ENCODE measurements at places on chromosomes 13 and 19.

- DNase-seq = no peak
Observed at GRCh38 chr13:41774605-41775218, 186.2 kb downstream of the VWA8 start.

DNA sequence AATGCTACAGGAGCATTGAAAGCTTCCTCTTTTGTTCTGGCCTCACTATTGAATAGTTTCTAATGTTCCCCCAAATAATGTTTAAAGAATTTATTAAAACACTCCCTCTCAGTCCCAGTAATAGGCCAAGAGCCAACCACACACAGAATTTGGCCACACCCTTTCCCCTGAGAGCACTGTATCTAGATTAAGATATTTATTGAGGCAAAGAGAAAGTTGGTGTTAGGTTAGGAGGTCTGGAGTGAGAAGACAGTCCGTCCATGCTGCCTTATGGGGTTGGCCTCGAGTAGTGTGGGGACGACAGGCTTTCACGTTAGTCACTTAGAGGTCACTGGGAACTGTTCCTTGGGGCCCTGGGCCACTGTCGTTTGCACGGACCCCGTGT, 122.9 kb upstream of the RNF113B start:
- no peak for DNase-seq

DNA sequence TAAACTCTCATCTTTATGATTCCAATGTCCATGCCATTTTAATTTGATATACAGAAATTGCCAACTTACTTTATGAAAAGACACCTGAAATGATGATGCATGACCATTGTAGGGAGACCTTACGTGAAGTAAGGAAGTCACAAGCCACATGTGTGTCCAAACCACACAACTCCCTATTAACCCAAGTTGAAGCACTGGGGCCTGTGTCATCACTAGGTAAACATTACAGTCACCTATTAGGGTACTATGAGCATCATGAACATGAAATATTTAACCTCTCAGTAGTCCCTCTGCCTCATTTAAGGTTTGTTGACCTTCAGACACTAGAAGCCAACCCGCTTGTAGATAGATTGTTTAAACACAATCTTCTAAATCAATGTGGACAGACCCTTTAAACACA, 576.9 kb downstream of the IRS2 start:
- DNase-seq = no peak

DNA sequence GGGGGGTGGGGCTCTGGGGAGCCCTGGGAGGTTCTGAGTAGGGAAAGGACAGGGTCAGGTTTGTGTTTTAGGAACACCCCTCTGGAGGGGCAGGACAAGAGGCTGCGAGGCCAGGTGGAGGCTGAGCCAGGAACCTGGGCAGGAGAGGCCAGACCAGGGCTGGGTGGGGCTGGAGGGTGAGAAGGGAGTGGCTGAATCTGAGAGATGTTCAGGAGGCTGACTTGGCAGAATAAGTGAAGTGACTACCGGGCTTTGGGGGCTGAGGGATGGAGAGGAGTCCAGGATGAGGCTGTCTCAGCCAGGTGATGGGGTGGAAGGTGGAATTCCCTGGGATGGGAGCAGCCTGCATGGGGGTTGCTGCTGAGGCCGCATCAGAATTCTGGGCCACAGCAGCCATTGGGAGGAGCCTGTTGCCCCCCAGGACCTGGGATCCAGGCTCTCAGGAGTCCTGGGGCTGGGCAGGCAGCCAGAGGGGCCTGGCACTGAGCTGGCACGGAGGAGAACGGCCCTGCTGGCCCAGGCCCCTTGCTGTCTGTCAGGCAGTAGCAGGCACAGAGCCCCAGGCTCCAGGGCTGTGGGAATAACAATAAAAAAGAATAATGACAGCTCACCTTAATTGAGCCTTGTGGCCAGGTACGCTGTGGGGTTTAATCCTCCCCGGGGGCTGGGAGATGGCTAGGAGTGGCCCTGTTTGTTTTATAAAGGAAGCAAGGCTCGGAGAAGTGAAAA, 3.3 kb downstream of the PPP5C start:
- peak; percentile 21 for DNase-seq

DNA sequence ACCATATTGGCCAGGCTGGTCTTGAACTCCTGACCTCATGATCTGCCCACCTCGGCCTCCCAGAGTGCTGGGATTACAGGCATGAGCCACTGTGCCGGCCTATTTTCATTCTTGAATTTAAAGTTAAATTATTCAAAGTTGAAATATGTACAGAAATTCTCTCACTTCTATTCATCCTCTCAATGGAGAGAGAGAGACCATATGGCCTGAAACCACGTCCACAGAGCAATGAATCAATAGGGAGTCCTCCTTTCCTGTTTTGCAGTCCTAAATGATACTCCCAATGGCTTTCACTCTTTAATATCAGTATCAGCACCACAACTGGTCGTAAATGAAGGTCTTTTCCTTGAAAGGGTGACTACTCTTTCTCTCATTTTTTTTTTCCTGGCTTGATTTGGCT, 30.5 kb upstream of the KCTD4 start:
- no peak for DNase-seq

- DNase-seq = no peak
Observed at GRCh38 chr19:45408830-45409556, 2.5 kb downstream of the POLR1G start.

GRCh38 chr13:110300090-110300815, 6.7 kb downstream of the COL4A1 start:
- DNase-seq = no peak

DNA sequence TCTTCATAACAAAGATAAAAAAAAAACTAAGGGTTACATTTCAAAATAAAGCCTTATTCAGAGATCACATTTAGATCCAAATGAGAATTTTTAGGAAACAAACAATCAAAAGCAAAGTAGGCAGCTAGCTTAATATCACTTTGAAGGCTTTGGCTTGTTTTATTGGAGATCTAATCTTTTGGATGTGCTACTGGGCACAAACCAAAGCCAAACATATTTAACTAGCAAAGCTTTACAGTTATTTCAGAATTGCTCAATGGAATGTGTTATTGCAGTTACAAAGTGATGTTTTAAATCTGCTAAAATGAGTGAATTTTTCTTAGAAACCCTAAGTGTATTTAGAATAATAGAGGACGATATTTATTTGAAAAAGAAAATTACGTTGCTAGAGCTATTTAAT, 114.7 kb upstream of the KLHL1 start:
- DNase-seq = no peak

GRCh38 chr19:12689581-12690216, 1.9 kb downstream of the GNG14 start:
- no peak for DNase-seq

DNA sequence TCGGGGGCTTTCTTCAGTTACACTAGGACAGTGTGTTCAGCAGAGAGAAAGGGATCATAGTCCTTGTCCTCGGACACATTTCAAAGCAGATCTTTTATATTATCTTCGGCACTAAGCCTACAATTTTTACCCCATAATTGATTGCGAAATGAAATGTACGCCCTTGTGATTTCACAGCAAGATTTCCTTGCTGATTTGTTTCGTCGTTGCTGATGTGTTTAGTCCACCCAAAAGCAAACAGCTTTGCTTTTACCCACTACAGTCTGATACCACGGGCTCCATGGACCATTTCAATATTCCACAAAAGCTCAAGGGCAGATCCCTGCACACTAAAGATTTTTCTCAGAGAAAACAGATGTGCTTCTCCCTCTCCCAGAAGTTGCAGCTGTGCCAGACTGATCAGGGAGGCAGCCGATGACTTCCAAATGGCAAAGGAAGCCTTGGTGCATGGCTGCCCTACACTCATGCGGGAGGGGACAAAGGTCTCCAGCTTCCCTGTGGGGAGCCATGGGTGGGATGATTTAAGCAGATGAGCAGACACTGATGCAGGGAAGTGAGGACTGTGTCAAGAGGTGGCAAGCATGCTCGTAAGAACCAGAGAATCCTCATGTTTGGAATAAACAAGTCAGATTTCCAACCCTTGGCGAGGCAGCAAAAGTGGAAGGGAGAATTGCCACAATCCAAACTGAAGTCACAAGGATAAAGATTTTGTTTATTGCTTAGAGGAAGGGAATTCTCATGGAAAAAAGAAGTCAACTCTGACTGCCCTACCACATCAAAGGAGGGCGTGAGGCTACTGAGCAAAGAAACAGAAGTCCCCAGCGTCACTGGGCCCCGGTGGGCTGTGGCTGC, 81.1 kb downstream of the STK24 start:
- no peak for DNase-seq

DNA sequence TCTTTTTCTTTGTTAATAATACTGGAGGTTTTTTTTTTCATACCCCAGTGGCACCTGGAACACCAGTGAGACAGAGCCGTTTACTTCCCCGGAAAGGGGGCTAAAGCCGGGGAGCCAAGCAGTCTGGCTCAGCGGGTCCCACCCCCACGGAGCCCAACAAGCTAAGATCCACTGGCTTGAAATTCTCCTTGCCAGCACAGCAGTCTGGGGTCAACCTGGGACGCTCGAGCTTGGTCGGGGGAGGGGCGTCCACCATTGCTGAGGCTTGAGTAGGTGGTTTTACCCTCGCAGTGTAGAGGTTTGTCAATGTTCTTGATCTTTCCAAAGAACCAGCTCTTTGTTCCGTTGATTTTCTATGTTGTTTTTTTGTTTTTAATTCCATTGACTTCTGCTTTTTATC, 94.6 kb upstream of the DIAPH3 start:
- no peak for DNase-seq

Data from erythroblast (primary cell).